ENCODE measurements at places on chromosomes 5 and 9. TPM values are rescaled to one million over a fixed set of nuclear protein-coding genes. Genes with fewer than 3 reads are reported as not detected.

- H3K27me3 ChIP-seq = no peaks in the 10 kb centered on the region
- no peak for DNase-seq
- no peak overlapping the region for H3K4me3 ChIP-seq
- H3K36me3 ChIP-seq = no peaks in the 10 kb centered on the region
- no peak overlapping the region for H3K27ac ChIP-seq
Observed at GRCh38 chr5:142821733-142822487, 51.7 kb downstream of the ARHGAP26 start.

Gene MUSK
- not detected for total RNA-seq

Gene DOCK2
- total RNA-seq = 330 TPM

Gene SPATA31E1
- not detected for total RNA-seq

DNA sequence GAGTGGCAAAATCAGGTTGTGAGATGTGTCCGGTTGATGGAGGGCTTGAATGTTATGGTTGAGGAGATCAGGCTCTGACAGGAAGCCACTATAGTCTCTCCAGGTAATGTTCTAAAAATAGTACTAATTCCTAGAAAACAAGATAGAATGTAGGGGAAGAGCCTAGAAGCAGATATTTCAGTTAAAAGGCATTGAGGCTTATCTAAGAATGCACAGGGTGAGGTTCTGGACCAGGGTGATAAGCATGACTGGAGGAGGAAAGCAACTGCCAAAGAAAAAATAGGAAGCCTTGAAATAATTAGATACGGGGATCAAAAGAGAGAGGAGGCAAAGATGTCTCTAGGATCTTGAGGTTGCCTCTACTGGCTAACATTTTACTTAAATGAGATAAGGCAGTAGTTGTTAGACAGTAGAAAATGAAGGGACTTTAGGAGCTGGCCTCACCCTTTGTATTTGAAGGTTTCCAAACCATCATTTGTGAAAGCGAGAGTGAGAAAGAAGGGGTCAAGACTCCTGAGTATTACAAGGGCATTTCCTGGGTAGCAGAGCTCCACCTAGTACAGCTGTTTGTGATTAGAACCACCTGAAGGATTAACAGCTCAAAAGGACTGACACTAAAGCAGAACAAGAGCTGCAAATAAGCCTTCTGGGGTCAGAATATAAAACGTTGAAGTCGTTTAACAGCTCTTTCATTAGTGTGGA is 15.4 kb upstream of the ARL15 start:
- no peak for DNase-seq
- no peak overlapping the region for H3K27ac ChIP-seq
- no peaks in the 10 kb centered on the region for H3K4me1 ChIP-seq

Gene CCL28
- 16.8 TPM for total RNA-seq

DNA sequence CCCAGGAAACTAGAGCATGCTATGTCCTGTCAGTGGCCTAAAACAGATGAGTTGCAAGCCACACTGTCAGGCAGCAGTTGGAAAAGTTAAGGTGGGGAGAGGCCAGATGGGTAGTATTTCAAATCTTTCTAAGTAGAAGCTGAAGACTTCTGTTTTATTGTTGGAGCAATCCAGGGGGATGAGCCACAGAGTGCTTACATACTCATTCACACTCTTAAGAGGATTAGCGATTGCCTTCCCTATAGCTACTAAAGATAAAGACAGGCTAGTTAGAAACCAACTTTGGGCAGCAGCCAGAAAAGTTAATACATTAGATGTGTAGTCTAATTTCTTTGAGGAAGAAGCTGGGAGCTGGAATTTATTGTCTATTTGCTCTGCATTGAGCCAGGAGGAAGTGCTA is 61.7 kb upstream of the ELAVL2 start:
- no peaks in the 10 kb centered on the region for H3K27me3 ChIP-seq
- H3K4me1 ChIP-seq = no peaks in the 10 kb centered on the region
- no peak overlapping the region for H3K27ac ChIP-seq
- no peak for DNase-seq

DNA sequence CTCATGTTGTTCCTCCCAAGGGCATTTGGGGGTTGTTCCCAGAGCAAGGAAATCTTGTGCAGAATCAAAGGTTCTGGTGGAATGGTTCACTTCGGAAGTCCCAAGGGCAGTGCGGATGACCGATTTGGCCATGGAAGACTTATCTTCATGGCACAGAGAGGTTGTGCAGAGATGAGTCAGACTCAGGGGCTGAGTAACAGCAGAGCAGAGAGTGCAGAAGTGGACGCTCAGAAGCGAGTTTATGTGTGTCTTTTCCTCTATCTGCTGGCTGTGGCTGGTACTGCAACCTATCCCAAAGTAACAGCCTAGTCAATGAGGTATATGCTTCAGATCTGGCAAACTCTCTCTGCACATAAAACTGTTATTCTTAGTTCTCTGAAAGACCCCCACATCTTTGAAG is 118.1 kb downstream of the DPYSL3 start:
- no peak overlapping the region for H3K27ac ChIP-seq
- no peaks in the 10 kb centered on the region for H3K36me3 ChIP-seq
- H3K4me1 ChIP-seq = no peaks in the 10 kb centered on the region
- no peaks in the 10 kb centered on the region for H3K27me3 ChIP-seq
- DNase-seq = no peak

GRCh38 chr9:91873637-91874051 is 76.4 kb downstream of the ROR2 start:
- H3K4me1 ChIP-seq = no peaks in the 10 kb centered on the region
- H3K27ac ChIP-seq = no peak overlapping the region
- no peaks in the 10 kb centered on the region for H3K36me3 ChIP-seq
- no peak for DNase-seq
